ENCODE measurements at places on chromosomes 2 and 18. TPM values are rescaled to one million over a fixed set of nuclear protein-coding genes. Genes with fewer than 3 reads are reported as not detected.

The HSPE1 gene
- 170 TPM for total RNA-seq

The TMEM198 gene
- total RNA-seq, result 1.8 TPM

The DTNA gene
- not detected for total RNA-seq

The REG1A gene
- total RNA-seq, result not detected

The RGPD6 gene
- 11.7 TPM for total RNA-seq

The GRHL1 gene
- total RNA-seq, result 0.64 TPM

The PKDCC gene
- total RNA-seq, result not detected

The CXCR1 gene
- 1.4 TPM for total RNA-seq

The UGT1A6 gene
- not detected for total RNA-seq

The STAT4 gene
- total RNA-seq, result 101 TPM

The MC4R gene
- not detected for total RNA-seq

The FBXO11 gene
- 49.8 TPM for total RNA-seq

The VIT gene
- total RNA-seq, result not detected

The PTPRN gene
- total RNA-seq, result 0.28 TPM

The IL1B gene
- 0.14 TPM for total RNA-seq

The POTEE gene
- total RNA-seq, result 0.40 TPM

The ST8SIA5 gene
- total RNA-seq, result not detected

The SP140 gene
- total RNA-seq, result 142 TPM

The BAZ2B gene
- total RNA-seq, result 10.3 TPM

The LPIN1 gene
- 76.4 TPM for total RNA-seq

The IL36A gene
- total RNA-seq, result 0.42 TPM

The CDH2 gene
- 0.14 TPM for total RNA-seq

The RTTN gene
- 42.3 TPM for total RNA-seq

The GLB1L gene
- total RNA-seq, result 4.3 TPM

The KATNAL2 gene
- 0.45 TPM for total RNA-seq

The GREB1L gene
- not detected for total RNA-seq

The RAX gene
- not detected for total RNA-seq

The FTCDNL1 gene
- total RNA-seq, result 1.8 TPM

The BMP10 gene
- not detected for total RNA-seq

The IGFBP5 gene
- total RNA-seq, result not detected

The SLC19A3 gene
- not detected for total RNA-seq

The ZNF396 gene
- total RNA-seq, result 0.70 TPM
